SW 1271 (cell line): ENCODE measurements at places on chromosomes 7 and 10.

DNA sequence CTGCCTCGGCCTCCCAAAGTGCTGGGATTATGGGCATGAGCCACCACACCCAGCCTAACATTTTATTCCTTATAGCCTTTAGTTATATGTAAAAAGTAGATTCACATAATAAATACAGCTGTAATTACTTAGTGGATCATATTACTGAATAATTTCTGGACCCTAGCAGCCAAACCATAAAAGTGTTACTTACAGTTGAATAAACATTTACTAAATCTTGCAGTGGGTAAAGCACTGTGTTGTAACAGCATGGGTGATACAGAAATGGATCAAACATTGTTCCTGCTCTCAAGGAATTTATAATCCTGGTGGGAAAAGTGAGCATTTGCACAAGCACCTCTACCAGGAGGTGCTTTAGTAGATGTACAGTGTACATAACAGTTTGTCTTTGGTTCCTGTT is 25.0 kb downstream of the BPGM start:
- DNase-seq: no peak

- no peak for DNase-seq
Observed at GRCh38 chr10:96560966-96561887, 25.6 kb downstream of the TM9SF3 start.

- no peak for DNase-seq
Observed at GRCh38 chr10:86311190-86311589, 55.4 kb downstream of the GRID1 start.

DNA sequence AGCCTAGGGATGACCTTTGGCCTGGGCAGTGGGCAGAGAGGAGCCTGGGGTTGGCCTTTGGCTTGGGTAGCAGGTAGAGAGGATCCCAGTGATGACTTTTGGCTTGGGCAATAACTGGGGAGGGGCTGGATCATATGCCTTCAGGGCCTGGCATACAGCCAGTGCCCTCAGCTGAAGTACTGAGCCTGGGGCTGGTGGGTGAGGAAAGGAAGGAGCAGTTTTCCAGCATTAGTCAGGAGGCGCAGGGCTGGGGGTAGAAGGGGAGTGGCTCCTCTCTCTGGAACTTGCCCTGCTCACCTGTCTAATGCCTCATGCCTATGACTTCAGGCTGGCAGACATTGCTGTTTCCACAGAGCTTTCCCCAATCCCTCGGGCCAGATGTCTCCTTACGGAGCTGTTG is 15.2 kb upstream of the COMTD1 start:
- no peak for DNase-seq

DNA sequence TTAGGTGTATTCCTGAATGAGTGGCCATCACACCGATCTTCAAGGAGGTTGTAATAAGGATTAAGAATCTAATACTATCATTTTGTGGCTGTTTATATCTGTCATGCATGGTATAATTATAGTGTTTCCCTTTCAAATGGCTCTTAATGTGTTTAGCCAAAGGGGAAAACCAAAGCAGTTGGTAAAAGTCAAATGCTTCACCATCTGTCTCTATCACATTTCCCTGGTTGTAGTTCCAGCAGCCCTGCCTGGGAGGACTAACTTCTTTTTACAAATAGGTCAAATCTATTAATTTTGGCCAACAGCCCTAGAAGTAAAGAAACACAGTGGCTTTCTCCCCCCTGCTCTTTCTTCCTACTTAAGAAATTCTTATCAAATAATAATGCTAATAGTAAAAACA is 56.7 kb downstream of the ZNF365 start:
- DNase-seq: no peak

- no peak for DNase-seq
Observed at GRCh38 chr7:97801108-97801507, 69.2 kb downstream of the TAC1 start.

- no peak for DNase-seq
Observed at GRCh38 chr7:128053023-128053422, 21.8 kb upstream of the LRRC4 start.
